Fibroblast of lung (primary cell): ENCODE measurements at places on chromosomes 12 and 14. TPM values are rescaled to one million over a fixed set of nuclear protein-coding genes. Genes with fewer than 3 reads are reported as not detected.

- peak; percentile 69 for DNase-seq
These were observed 36.1 kb downstream of the TMCC3 start for GRCh38 chr12:94614288-94614721.

Gene RNASE4
- 20.0 and 22.1 TPM in 2 replicates for total RNA-seq

Gene C12orf56
- 0.77 and 1.5 TPM in 2 replicates for total RNA-seq

DNA sequence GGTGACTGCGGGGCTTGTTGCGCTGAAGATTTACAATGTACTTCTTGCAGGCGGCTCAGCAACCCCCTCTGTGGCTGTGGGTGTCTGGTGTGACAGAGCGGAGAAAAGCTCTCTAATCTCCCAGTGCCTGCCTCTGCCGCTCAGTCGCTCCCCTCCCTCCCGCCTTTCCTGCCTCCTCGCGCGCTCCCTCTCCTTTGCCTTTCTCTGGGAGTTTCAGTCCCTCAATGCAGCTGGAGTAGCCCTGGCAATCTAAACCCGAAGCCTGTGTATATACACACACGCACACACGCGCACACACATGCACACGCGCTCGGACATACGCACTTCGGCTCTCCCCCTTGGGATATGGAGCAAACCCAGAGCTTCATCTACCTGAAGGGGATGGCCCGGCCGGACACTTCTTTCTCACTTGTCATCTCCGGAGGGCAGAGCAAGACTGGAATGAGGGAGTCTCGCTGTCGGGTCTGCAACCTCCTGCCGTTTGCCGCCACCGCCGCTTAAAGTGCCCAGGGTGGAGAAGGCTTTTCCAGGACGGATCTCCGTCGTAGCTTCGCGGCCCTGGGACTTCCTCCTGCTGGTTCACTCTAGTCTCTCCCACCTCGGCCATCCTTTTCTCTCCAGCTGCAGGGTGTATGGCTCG lies 599 bp upstream of the TRHDE start:
- peak; percentile 72 for DNase-seq

Gene C14orf39
- not detected in 2 replicates for total RNA-seq

Gene ANO2
- total RNA-seq = 0.17 TPM in 1 of 2 replicates, not detected in the other

- peak; percentile 65 for DNase-seq
These were observed 69.7 kb downstream of the SEC23A start for GRCh38 chr14:39033371-39033770.

GRCh38 chr12:113385282-113385882 lies 18.3 kb downstream of the SDS start:
- DNase-seq = no peak

- peak; percentile 79 for DNase-seq
These were observed 619.8 kb upstream of the TBX3 start for GRCh38 chr12:115303723-115304309.

Gene C12orf54
- not detected in 2 replicates for total RNA-seq

Gene C1QL4
- 0.17 TPM in 1 of 2 replicates, not detected in the other for total RNA-seq

DNA sequence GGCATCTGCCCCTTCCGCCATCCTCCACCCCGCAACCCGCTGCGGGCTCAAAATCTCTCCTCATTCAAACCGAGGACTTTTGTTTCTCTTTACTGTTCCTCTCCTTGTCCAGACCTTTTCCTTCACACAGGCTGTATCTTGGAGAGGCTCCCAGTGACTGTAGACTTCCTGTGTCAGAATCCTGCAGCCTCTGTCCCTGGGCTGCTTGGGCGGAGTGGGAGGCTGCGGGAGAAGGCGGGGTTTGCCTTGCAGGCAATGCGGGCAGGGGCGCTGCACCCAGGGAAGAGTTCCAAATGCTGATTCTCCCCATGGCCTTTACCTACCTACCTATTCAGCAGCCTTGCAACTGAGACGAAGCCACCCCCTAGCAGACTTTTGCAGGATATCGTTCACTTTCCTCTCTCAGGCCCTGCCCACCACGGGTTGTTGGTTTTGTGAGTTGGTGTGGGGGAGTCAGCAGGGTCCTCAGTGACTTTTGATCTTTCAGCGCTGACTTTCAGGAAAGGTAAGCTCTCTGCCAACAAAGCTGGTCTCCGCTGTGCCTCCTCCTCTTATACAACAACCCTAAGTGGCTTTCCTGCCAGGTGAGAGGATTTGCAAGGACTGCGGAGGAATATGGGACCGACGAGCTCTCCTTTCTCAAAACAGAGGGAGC lies 79.0 kb upstream of the KCNA1 start:
- DNase-seq = peak; percentile 8

- DNase-seq = no peak
These were observed 10.5 kb downstream of the FMNL3 start for GRCh38 chr12:49696723-49697122.

GRCh38 chr14:20428802-20429201 lies 7.2 kb downstream of the KLHL33 start:
- DNase-seq = no peak

DNA sequence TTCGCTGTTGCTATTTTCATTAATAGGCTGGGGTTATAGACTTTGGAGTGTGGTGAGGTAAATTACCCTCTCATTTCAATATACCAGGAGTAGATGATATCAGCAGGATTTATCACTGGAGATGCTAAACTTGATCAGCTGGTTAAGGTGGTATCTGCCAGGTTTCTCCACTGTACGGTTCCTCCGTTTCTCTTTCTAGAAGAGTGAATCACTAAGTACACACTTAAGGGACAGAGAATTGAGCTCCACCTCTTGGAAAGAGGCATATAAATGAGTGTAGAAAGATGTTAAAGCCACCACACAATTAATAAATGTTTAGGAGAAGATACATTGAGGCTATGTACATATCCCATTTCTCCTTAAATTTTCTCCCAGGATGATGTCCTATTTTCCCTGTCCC lies 277.4 kb upstream of the GRIP1 start:
- no peak for DNase-seq

GRCh38 chr12:76713130-76713529 lies 50.8 kb upstream of the ZDHHC17 start:
- DNase-seq = no peak

Gene SLC10A1
- total RNA-seq = not detected in 2 replicates

Gene LRP6
- 39.3 and 39.5 TPM in 2 replicates for total RNA-seq

Gene TRAFD1
- 55.7 and 83.4 TPM in 2 replicates for total RNA-seq

- DNase-seq = peak; percentile 58
These were observed 5.3 kb downstream of the PHETA1 start for GRCh38 chr12:111363578-111363977.

- DNase-seq = no peak
These were observed 47.6 kb upstream of the PKP2 start for GRCh38 chr12:32944195-32944594.

DNA sequence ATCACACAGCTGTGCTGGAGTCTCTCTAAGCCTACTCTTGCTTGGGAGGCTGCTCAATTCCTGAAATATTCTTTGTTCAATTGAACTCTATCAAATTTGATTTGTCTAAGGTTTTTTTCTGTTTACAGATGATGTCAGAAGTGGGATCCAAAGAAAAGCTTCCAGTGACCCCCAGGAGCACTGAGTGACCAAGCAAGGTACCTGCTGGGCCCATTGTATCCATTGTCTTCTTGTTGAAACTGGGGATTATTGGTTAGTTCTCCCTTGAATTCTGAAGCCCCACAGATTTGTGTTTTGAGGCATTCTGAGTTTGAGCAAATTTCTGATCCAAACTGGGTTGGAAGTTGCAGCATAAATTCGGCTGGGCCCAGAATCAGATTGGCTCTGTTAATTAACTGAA lies 64.6 kb downstream of the MYF5 start:
- no peak for DNase-seq

GRCh38 chr14:99793213-99794150 lies at the start of gene EML1:
Gene EML1, plus strand, starts transcription at chr14:99793413. Its CDS starts 64 bp downstream, at chr14:99793477.
- DNase-seq = peak; percentile 76

Gene ITGA5
- 133 and 232 TPM in 2 replicates for total RNA-seq

Gene LYZ
- 0.17 and 0.77 TPM in 2 replicates for total RNA-seq

DNA sequence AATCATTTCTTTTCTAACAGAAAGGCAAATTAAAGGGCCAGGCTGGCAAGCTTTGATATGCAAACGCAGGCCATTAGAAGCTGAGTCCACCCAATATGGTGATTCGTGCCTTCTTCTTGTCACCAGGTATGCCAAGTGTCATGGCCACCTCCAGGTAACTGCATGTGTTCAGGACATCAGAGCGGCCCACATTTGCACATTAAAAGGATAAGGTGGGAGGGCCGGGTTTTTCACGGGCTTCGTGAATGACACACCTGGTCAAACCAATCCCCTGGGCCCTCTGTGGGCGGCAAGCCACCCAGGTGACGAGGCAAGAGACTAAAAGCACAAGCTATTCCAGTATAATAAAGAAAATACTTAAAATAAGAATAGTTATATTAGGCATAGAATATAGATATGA lies 75.9 kb upstream of the TSPAN11 start:
- no peak for DNase-seq

Gene SOAT2
- total RNA-seq = under 0.01 TPM in 1 of 2 replicates, not detected in the other

- DNase-seq = peak; percentile 51
These were observed 227.1 kb downstream of the C12orf50 start for GRCh38 chr12:87801860-87802720.

DNA sequence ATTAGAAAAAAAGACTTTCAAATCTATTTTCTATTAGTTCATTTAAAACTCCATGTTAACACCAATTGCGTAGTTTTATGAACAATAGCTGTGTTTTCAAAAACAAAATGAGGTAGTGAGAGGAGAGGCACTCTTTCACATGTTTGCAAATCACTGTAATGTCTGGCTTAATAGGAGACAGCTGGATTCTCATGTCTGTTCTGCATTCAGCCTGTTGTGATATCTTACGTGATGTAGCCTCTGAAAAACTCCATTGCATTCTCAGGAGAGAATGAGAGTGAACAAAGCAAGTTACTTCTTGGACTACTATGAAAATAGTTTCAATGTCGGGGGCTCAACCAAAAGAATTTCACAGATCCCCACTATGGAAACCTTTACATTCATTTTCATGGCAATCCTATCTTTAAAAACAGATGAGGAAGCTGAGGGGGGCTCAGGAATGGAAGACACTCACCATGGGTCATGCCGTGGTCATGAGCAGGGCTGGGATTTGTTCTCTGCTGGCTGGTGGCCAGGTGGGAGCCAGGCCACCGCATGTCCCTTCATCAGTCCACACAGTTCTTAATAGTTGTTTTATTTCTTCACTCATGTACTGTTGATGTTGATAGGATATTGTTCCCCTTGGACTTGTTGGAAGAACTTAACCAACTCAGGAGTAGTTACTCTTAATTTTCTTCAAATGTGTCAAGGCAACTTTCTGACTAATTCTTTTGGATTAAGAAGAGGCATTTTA lies 346.2 kb upstream of the FAR2 start:
- no peak for DNase-seq

Gene CEP128
- 6.7 and 7.8 TPM in 2 replicates for total RNA-seq

- no peak for DNase-seq
These were observed 86.2 kb upstream of the AMIGO2 start for GRCh38 chr12:47165934-47166333.

GRCh38 chr14:72605096-72605920 lies 288.6 kb downstream of the DPF3 start:
- DNase-seq = no peak

- DNase-seq = no peak
These were observed 22.0 kb downstream of the SRP54 start for GRCh38 chr14:35004839-35005238.

- peak; percentile 31 for DNase-seq
These were observed 75.8 kb upstream of the SOX5 start for GRCh38 chr12:24025153-24025798.

Gene INHBE
- 9.2 and 26.4 TPM in 2 replicates for total RNA-seq

Gene SMOC1
- total RNA-seq = not detected in 2 replicates

- peak; percentile 22 for DNase-seq
These were observed 6.1 kb upstream of the AAAS start for GRCh38 chr12:53327435-53328042.

Gene SLC6A15
- total RNA-seq = 0.77 and 0.99 TPM in 2 replicates

Gene SLC17A8
- total RNA-seq = not detected in 2 replicates

DNA sequence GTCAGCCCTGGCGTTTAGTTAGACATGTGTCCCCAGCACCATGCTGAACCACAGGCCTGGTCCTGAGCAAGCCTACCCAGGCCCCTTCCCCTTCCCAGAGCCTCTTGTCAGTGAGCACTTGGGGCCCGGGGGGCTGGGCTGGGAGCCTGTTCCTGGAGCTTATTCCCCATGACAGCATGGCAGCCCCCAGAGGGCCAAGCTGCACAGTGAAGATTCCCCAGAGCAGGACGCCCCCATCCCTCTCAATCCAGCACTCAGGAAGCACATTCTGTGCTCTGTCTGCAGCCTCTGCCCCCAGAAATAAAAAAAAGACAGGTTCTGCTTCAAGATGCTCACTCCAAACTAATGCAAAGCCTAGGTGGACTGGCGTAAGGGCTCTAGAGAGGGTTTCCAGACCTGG lies 117.3 kb downstream of the LGMN start:
- DNase-seq = no peak

Gene STXBP6
- total RNA-seq = 4.5 and 7.7 TPM in 2 replicates

DNA sequence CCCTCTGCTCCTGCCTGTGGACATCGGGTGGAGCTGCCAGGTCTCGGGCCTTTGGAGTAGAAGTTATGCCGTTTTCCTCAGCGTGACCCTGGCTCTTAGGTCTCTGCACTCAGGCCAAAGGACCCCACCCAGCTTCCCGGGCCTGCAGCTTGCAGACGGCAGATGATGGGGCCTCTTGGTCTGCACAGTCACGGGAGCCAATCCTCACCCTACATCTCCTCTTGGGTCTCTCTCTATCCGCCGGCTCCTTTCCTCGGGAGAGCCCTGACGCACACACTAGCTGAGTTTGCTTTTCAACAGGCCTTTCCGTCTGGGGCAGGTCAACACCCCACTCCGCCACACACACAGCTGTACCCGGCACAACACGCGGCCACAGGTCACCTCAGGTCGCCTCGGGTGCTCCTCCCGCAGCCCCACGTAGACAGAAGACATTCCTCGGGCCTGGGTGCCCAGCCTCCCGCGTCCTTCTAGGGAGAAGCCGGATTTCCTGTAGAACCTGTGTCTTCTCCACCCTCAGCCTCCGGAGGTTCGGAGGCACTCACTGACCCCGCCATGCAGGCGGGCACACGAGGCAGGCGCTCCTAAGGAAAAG lies 9.9 kb downstream of the GALNT9 start:
- no peak for DNase-seq
